ENCODE measurements at places on chromosomes 6 and 20. TPM values are rescaled to one million over a fixed set of nuclear protein-coding genes. Genes with fewer than 3 reads are reported as not detected.

The FAM83D gene
- polyA plus RNA-seq: 14.1 TPM

The OXT gene
- polyA plus RNA-seq: not detected

The WFDC12 gene
- not detected for polyA plus RNA-seq

The GSTA1 gene
- polyA plus RNA-seq: 9.3 TPM

The NKX2-2 gene
- polyA plus RNA-seq: 0.17 TPM

The CNBD2 gene
- polyA plus RNA-seq: 2.4 TPM

GRCh38 chr20:11053310-11053709, 379.5 kb upstream of the JAG1 start:
- DNase-seq: no peak

- DNase-seq: no peak
These were observed 1063.3 kb upstream of the CITED2 start for GRCh38 chr6:140437619-140438345.

- DNase-seq: no peak
These were observed 18.8 kb downstream of the PARD6B start for GRCh38 chr20:50750145-50750671.

DNA sequence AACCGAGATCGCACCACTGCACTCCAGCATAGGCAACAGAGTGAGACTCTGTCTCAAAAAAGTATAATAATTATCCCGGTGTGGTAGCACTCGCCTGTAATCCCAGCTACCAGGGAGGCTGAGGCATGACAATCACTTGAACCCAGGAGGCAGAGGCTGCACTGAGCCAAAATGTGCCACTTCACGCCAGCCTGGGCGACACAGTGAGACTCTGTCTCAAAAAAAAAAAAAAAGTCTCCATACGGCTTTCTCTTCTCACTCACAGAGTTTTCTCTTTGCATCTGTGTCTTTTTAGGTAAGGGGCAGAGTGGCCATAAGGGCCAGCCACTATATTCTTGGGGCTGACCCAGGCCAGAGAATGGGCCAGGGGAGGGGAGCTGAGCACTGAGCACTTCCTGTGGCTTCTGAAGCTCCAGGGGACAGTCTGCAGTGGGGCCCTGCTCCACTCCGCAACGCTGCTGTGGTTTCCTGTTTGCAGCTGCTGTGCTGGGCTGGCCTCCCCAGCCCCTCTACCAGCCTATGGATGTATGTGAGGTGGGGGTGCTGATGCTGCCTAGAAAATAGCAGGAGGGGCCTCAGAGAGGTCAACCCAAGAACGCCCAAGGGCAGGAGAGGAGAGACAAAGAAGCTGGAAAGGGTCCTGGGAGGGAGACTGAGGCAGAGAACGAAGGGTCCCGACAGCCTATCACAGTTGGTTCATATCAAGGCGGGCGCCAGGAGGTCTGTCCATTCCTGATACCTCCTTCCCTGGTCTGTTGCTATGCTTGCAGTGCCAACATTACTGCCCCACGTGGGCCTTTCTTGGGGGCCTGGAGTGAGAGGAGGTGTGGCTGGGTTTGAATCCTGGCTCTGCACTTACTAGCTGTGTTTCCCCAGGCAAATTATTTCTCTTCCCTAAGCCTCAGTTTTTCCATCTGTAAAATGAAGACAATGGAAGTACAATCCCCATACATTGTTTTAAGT, 16.0 kb downstream of the SLA2 start:
- DNase-seq: no peak

GRCh38 chr6:170011204-170012036, 260.0 kb downstream of the ERMARD start:
- DNase-seq: no peak

DNA sequence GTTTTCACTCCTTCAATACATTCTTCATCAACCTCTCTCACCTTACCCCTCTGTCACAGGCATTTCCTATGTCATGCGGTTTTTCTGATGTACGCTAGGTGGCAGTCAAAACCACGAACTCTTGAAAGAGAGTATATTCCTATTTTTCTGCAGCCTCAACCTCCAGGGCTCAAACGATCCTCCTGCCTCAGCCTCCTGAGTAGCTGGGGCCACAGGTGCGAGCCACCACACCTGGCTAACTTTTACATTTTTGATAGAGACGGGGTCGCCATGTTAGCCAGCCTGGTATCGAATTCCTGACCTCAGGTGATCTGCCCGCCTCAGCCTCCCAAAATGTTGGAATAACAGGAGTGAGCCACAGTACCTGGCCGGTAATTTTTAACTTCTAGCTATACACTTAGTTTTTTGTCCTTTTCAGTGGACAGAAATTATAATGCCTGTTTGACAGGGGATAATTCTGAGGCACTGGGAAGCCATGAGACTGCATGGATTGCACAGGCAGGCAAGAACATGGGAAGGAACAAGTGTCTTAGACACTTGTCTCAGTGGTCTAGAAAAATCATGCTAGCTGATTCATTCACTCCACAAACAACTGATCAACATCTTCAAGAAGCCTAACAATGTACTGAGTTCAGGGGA, 22.5 kb upstream of the HFE start:
- no peak for DNase-seq

DNA sequence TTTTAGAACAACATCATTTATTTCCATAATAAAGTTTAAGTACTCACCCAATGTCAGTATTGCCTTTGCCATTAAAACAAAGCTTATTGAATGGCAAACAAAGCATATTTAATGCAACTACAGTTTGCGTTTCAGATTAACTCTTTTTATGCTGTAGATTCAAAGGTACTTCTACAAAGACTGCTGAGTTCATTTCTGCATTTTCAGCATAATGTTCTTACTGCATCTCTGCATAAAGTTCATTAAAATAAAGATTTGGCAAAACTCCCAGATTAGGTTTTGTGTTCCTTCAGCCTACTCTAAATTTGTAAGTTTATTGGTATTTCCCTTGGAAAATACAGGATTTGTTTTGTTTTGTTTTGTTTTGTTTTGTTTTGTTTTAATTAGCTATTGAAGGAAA, 359.4 kb downstream of the ADGRB3 start:
- no peak for DNase-seq

GRCh38 chr6:122008101-122008999, 391.1 kb upstream of the HSF2 start:
- DNase-seq: no peak

GRCh38 chr6:30840935-30841643, 43.2 kb upstream of the DDR1 start:
- DNase-seq: no peak

DNA sequence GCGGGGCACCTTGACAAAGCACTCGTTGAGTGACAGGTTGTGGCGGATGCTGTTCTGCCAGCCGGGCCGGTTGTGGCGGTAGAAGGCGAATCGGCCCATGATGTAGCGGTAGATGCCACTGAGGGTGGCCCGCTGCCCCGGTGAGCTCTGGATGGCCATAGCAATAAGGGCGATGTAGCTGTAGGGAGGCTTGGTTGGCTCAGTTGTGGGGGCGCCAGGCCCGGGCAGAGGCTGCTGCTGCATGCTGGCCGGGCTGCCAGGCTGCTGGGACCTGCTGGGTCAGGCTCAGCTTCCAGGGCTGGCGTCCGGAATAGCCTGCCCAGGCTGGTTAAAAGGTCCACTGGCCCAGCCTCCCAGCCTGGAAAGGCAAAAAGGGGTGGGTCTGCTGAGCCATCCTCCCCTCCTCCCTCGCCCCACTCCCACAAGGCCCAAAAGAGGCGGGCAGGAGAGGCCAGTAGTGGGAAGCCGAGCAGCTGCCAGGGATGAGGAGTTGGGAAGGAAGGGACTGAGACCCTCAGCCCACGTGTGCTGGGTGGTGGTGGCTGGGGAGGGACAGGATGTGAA, at the start of gene FOXS1:
Gene FOXS1 (minus strand): TSS at position 305 of the 564 bp plus-strand sequence. CDS start 62 bp downstream, at position 243.
- DNase-seq: no peak

- DNase-seq: no peak
These were observed 69.9 kb upstream of the HDAC2 start for GRCh38 chr6:114040871-114041270.

- DNase-seq: no peak
These were observed 7.7 kb upstream of the PTPRA start for GRCh38 chr20:2865630-2866029.

Data from right lung (tissue), 10 donors.